ENCODE measurements at places on chromosomes 7 and 10.

DNA sequence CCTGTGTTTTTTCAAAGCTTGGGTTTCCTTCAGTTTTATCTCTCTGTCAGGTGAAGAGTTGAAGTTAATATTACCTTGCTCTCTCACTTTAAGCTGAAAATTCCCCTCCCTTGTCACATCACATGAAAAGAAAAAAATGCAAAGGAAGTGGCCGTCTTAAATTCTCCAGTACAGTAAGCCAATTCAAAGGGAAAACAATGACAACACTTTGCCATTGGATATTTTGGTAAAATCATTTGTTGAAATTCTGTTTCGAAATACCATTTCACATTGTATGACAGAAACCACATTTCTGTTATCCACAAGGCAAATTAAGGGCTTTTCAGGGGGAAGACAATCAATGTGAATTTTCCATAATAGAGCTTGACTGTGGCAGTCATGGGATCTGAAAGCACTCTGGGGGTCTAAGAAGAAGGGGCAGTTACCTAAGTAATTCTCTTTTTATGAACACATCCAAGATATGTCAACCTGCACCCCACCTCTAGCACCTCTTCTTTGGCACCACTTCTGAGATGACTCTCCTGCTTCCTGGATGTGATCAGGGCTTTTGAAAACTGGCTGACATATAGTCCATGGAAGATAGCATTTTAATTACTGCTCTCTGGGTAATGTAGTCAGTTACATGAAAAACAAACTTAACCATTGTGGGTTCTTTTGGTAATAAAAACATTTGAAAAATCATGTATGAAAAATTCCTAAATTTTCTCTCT is 63.8 kb downstream of the ENTPD1 start:
- DNase-seq, result no peak

DNA sequence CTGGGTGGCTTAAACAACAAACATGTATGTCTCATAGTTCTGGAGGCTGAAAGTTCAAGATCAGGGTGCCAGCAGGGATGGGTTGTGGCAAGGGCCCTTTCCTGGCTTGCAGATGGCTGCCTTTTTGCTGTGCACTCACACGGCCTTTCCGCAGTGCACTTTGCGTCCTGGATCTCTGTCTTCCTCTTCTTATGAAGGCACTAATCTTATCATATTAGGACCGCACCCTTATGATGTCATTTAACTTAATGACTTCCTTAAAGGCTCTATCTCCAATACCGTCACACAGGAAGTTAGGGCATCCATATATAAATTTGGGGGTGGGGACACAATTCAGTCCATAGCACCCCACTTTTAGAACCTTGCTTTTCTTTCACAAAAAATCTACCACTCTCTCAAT is 255.2 kb downstream of the SNX13 start:
- DNase-seq, result no peak

GRCh38 chr7:73351447-73352167 is 23.6 kb downstream of the FKBP6 start:
- no peak for DNase-seq

- no peak for DNase-seq
These were observed 151.7 kb downstream of the RTKN2 start for GRCh38 chr10:62116896-62117295.

- DNase-seq, result no peak
These were observed 985.6 kb upstream of the LRRN3 start for GRCh38 chr7:110105307-110105706.

DNA sequence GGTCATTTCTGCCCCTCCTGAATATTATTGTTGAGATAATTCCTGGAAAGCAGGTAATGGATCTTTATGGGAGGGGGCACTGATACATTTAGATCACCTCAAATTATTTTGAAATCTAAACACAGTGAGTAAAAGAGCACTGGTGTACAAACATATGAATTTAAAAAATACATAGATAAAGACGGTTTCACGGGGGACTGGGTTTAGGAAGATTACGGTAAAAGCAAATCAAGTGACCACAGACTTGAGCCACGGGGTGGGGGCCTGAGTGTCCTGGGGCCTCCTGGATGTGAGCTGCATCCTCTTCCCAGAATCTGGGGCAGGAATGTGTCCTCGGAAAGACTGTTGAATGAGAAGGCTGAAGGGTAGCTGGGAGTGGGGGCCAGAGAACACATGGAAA is 219.1 kb upstream of the KLF6 start:
- DNase-seq, result no peak

DNA sequence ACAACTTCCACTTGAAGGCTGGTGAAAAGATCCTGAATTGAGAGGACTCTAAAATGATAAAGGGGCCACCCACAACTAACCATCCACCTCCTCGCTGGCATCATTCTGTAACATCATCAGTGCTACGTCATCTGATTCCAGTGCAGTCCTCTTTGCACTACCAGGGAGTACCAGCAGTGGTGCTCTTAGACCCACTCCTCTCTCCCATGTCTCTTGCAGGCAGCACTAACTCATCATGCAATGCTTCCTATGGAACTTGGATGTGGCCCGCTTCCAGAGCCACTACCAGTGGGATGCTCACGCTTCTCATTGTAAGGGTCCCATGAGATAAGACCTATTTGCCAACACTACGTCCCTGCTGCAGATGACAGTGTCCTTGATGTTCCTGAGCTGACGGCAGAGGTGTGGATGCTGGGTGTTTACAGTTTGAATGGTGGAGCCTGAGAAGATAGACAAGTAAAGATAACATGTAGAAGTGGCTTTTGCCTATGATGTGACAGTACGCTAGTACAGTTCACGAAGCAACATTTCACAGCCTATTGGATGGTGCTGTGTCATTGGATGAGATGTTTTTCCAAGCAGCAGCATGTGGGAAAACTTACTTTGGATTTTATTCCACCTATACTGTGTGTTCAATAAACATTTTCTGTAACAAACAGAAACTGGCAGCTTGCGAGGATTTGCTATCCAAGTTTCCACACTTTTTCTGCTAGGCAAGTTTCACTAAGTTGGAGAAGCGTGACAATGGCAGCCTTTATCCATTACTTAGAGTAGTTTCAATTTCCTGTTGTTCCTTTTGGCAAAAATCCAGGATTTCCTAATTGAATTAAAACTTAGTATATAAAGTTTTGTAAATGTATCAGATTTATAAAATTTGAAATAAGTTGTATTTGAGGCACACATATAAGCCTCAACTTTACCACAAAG is 35.8 kb upstream of the COBL start:
- no peak for DNase-seq

DNA sequence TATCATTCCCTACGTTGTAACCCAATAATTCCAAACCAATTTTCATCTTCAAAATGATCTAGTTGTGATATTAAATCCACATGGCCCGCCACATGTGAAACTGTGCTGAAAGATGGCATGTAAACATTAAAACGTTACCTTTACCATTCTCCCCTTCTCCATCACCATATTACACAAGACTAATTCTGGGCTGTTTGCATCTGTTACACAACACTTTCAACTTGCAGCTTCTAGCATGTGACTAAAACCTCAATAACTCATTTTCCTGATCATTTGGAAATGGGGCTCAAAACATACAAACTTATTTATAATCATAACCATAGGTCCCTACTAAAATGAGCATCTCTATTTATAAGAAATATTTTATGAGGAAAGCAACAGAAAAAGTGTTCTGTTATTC is 4.7 kb downstream of the MTERF1 start:
- DNase-seq, result no peak

Data from naive B cell (primary cell).